CD8-positive, alpha-beta memory T cell (primary cell): ENCODE measurements at places on chromosomes 3 and 15. TPM values are rescaled to one million over a fixed set of nuclear protein-coding genes. Genes with fewer than 3 reads are reported as not detected.

Gene GOLGA6A
- total RNA-seq, result 0.07 TPM

Gene BNC1
- not detected for total RNA-seq

Gene HPS3
- total RNA-seq, result 19.6 TPM

Gene ZNF860
- total RNA-seq, result 0.16 TPM

Gene SMC4
- 120 TPM for total RNA-seq

Gene DUOXA2
- not detected for total RNA-seq
